ENCODE measurements at places on chromosomes 4 and X.
A peak's percentile ranks its signal among the peaks of the same experiment; 100 is the strongest.

- DNase-seq: no peak
Measured at GRCh38 chrX:134653835-134654234, 4.4 kb downstream of the PLAC1 start.

GRCh38 chr4:30789219-30789671, 69.1 kb downstream of the PCDH7 start:
- DNase-seq: no peak

- no peak for DNase-seq
Measured at GRCh38 chr4:37625499-37625898, 60.7 kb downstream of the RELL1 start.

- no peak for DNase-seq
Measured at GRCh38 chr4:14812101-14812500, 190.2 kb upstream of the CPEB2 start.

GRCh38 chr4:38173935-38174518, 213.8 kb downstream of the PTTG2 start:
- DNase-seq: no peak

GRCh38 chr4:153512952-153513500, 46.9 kb downstream of the TMEM131L start:
- no peak for DNase-seq

- no peak for DNase-seq
Measured at GRCh38 chr4:76007089-76007862, at the start of gene CXCL9. CXCL9 (minus strand) TSS chr4:76007509; CDS start chr4:76007449, 60 bp downstream.

DNA sequence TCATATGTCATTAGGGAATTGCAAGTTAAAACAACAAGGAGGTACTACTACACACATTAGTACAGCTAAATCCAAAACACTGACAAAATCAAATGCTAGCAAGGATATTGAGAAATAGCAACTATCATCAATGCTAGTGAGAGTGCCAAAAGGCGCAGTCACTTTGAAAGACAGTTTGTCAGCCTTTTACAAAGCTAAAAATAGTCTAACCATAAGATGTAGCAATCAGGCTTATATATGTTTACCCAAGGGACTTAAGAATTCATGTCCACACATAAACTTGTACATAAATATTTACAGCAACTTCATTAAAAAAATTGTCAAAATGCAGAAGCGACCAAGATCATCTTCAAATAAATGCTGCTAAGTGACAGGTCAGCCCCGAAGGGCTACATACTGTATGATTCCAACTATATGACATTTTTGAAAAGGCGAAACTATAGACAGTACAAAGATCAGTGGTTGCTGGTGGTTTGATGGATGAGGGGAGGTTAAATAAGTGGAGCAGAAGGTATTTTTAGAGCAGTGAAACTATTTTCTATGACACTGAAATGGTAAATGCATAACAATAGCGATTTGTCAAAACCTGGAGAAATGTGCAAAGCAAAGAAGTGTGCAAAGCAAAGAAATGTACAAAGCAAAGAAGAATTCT, 704.8 kb downstream of the ARAP2 start:
- no peak for DNase-seq

DNA sequence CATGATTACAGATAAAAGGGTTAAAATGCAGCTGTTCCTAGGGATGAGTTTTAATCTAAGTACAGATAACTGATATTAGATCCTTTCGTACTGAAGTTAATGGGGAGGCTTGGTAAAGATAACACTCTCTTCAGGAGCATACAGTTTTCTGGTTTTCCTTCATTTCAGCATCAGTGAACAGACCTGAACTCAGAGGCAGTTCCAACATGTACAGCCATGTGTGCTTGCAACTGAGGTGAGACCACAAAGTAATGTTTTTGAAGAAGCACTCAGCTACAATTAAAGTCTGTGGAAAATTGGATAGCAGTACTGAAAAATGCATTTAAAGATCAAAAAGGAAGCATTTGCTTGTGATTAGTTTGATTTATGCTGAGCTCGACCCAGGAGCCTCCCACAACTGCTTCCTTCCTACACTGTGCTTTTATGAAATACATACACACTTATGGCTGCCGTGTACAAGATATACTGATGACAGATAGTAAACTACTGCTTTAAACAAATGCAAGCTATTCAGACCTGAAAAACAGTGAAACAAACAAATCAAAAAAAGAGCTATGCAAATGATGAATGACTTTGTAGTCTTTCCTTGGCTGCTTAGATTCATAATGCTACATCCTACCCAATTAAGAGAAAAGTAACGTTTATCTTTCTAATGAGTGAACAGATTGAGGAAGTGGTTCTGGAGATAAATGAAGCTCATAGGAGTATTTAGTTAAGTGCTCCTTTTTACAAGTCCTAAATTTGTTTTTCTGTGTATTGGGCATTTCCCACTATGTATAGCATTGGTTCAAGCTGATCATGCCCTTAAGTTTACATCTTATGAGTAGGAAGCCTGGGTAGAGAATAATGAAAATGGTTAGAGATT, 68.4 kb downstream of the PDLIM5 start:
- peak; percentile 33 for DNase-seq

DNA sequence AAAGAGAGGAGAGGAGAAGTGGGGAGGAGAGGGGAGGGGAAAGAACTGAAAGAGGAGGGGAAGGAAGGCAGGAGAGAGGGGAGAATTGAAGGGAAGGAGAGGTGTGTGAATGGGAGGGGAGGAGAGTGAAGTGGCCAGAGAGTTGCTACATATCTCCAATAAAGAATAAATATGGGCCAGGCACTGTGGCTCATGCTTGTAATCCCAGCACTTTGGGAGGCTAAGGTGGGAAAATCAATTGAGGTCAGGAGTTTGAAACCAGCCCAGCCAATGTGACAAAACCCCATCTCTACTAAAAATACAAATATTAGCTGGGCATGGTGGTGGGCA, 482.4 kb downstream of the NAF1 start:
- no peak for DNase-seq

DNA sequence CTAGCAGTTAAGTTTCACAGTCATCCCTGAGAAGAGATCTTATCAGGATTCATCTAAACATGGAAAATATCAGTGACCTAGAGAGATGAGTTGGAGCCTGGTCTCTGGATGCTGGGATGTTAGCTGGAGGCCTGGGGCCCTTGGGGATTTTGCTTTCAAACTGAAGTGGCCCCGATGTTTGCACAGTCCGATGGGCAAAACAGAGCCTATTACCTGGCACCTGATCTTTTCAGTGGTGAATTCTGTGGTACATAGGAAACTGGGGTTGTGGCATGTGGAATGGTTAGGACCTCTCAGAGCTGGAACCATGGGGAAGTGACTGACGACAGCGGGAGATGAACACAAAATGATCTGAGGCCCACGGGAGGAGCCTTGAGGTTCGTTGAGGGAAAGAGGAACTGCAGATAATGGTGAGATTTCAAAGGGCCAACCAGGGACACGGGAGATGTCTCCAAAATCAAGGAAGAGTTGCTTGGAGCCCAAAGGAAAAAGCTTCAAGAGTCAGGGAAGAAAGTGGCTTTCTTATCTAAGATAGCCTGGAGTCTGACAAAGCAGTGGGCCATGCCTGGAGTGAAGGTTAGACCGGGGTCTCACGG, 17.8 kb upstream of the TENM3 start:
- no peak for DNase-seq

DNA sequence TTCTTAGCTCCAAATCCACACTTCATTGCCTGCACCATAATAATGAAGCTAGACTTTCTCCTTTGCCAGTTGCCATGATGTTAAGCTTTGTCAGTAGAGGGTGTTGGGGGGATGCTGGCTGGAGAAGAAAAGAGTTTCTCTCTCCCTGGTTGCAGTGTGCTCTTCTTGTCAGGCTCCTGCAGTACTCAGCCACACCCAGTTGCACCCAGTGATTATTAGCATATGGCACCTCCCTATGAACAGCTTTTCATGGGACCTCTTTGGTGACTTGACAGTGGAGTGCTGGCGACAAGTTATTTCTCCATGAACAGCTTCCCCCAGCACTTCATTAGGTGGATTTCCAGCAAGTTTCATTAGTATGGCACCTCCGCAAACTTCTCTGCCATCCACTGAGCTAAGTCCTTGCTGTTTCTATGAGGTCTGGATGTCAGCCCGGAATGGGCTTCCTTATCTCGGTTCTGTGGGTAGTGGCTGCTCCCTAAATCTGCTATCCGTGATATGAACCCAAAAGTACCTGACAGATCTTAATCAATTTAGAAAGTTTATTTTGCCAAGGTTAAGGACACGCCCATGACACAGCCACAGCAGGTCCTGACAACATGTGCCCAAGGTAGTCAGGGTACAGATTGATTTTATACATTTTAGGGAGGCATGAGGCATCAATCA, 18.8 kb upstream of the OTUD4 start:
- DNase-seq: no peak

DNA sequence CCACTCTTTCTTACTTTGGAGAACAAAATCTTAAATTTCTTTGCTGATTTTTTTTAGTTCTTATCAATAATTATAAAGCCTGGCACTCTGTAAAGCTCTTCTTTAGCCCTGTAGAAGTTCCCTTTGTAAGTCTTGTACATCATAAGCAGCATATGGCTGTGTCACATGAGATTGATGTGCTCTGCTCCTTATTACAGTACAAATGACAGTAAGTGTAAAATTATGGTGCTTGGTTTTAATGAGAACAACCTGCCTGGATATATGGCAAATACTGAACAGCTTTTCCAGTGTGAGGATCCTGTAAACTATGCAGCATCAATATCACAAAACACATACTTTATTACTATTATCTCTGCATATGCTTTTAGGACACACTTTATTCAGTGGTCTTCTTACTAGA, 145.9 kb upstream of the GNPDA2 start:
- no peak for DNase-seq

DNA sequence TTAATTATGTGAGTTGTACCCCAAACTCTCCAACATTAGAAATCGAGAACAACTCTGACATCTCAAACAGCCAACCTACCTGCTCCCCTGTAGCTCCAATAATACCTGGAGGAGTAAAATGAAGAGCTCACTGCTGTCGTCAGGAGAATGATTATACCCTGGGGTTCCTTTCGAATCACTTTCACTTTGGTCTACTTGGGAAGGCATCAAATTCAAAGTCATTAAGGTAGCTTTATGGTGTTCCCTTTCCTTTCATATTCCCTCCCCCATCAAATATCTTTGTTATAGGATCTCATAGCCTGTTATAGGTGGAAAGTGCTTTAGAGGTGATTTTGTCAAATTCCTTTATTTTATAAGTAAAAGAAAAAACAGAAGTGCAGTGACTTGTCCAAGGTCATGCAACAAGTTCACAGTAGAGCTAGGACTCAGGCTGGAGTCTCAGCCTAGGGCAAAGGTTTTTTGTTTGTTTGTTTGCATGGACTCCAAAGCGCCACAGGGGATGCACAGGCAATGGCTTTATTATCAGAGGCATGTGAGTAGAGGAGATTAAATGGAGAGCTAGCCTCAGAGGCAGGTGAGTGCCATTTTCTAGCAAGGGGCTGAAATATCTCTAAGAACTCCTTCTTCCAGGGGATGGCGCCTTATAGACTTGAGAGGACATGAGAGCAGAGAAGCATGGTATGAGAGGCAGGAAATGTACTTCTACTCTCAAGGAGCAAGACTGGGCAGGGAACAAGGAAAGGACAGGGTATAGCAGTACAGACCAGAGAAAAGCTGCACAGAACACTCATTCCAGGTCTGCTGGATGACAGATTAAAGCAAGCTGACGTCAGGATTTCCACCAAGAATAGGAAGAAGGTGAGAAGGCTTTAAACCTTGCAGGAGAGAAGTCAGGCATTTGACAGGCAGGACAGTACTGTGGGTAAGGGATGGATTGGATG, 262.1 kb upstream of the GPC4 start:
- DNase-seq: no peak

All from Jurkat, Clone E6-1 (cell line).